AG09319 (cell line): ENCODE measurements at places on chromosomes 3 and 15.
A peak's percentile ranks its signal among the peaks of the same experiment; 100 is the strongest.

- DNase-seq = no peak
Observed at GRCh38 chr3:192061426-192061825, 600.5 kb downstream of the PYDC2 start.

GRCh38 chr3:129868912-129869311, 24.6 kb downstream of the TMCC1 start:
- DNase-seq = no peak

- no peak for DNase-seq
Observed at GRCh38 chr3:72320095-72320954, 527.9 kb downstream of the SHQ1 start.

DNA sequence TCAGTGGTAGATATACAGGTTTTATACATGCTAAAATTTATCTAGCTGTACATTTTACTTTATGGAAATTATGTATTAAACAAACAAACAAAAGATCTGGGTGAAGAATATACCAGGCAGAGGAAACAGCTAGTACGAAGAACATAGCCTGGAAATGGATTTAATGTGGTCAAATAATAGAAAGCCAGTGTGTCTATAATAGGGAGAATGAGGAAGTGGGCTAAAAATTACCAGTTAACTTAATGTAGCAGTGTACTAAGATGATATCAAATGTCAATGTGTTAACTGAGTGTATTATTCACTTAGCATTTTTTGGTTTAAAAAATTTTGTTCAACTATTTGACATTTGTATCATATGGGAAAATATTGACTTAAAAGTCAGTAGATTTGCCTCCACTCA, 22.8 kb upstream of the SLC15A2 start:
- no peak for DNase-seq

GRCh38 chr15:69583626-69584025, 131.0 kb downstream of the RPLP1 start:
- DNase-seq = no peak

- DNase-seq = no peak
Observed at GRCh38 chr3:52774066-52774713, 3.2 kb upstream of the ITIH1 start.

GRCh38 chr3:171828902-171829770, 14.0 kb upstream of the TMEM212 start:
- no peak for DNase-seq

GRCh38 chr3:195236076-195236798, 34.7 kb downstream of the XXYLT1 start:
- no peak for DNase-seq

GRCh38 chr15:39473298-39473947, 107.5 kb upstream of the THBS1 start:
- DNase-seq = no peak

- no peak for DNase-seq
Observed at GRCh38 chr3:45870099-45870498, 16.2 kb upstream of the CCR9 start.

DNA sequence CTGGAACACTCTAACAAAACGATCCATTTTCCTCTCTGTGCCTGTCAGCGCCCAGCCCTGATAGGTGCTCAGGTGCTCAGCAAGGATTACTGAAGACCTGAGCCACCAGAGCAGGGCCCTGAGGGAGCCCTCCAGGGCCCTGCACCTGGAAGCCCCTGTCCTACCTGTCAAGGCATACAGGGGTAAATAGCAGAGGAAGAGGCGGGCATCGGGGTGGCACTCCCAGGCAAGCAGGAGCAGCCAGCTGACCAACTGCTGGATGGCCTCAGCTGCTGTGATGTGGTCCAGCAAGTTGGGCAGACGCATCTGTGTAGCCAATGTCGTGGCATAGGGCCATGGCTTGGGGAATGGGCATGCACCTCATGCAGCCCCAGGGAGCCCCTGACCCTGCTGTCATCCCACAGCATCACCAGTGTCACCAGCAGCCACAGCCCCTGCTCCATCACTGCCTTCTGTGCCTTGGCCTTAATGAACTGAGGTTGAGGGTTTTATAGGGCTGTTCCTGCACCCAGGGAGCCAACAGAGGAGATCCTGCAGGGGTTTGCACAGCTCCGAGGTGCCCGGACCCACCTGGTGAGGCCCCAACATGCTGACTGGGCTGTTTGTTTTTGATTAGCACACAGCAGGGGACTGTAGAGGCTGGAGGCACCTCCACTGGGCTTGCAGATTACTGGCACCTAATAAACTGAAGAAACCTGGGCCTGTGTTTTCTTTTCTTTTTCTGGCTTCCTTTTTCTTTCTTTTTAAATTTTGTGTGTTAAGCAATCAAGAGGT, 7.9 kb upstream of the WDR6 start:
- no peak for DNase-seq

GRCh38 chr3:46168583-46169345, 39.3 kb downstream of the CCR1 start:
- DNase-seq = peak; percentile 24

DNA sequence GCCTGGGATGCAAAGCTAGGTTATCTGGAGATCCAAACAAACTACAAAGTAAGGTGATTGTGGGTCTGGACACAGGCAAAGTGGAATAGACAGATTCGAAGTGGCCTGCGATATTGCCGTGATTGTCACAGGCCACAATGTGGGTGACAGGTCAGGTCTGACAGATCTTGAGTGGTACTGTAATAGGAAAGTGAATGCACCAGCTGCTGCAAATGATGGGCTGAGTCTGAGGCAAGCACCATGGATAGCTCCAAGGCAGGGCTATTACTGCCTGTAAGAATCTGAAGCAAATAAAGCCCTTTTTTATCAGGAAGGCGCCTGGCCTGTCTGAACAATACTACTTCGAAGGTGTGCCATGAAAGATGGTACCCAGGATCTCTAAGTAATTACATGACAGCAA, 10.0 kb downstream of the ARMC8 start:
- DNase-seq = no peak

- no peak for DNase-seq
Observed at GRCh38 chr15:72116731-72117485, 1.0 kb downstream of the MYO9A start.

DNA sequence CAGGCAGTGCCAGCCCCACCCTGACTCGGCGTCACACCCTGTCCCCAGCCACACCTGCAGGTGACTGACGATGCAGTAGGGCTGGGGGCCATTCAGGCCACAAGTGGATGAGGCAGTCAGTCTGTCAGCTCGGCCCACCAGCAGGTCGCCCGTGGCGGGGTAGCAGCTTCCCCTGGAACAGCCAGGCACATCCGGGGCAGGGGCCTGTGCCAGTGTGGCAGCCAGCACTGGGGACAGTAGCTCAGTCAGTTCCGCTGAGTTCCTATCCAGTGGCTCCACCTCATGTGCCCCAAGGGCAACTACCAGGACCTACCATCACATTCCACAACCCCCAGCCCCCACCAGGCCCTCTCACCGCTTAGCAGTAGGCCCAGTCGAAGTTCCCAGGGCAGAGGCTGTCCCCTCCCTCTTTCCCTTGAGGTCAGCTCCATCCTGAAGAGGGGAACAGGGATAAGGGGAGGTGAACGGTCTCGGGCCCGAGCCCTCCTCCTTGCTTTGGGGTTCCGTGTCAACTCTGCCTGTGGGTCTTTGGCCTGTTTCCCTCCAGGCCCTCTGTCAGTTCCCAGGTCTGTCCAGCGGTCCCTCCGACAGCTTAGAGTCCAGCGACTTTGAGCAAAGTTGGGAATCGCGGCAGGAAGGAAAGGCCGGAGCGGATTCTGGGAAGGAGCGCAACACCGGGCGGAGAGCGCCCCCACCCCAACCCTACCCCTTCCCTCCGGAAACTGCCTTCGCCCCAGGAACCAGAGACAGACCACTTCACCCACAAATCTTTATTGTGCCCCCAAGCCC, at the start of gene LAMB2:
Gene LAMB2, minus strand, starts transcription at position 614 of the 789 bp plus-strand sequence. Its CDS starts 183 bp downstream, at position 431.
- peak; percentile 57 for DNase-seq

- peak; percentile 7 for DNase-seq
Observed at GRCh38 chr3:50674349-50675178, at the start of gene DOCK3. DOCK3 (plus strand) TSS chr3:50674927; CDS start chr3:50675264, 337 bp downstream.

- no peak for DNase-seq
Observed at GRCh38 chr15:52524223-52525136, 4.2 kb downstream of the MYO5A start.

DNA sequence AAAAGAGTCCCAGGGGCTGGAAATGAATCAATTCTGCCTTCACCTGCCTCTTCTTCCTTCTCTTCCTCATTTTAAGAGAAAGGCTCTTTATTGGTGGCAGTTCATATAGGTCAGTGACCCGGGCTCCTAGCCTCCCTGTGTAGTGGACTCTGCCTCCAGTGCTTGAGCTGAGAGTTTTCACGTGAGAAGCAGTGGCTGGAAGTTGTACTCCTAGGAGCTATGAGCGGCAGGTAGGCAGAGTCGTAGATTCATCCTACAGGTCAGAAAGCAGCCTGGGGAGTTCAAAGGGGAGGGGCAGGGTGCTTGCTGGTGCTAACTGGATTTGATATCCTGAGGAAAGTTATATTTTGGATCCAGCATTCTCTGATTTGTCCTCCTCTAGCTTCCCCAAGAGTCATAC, 101.1 kb downstream of the RPLP1 start:
- DNase-seq = no peak

GRCh38 chr3:158471639-158472294, 99.2 kb upstream of the MLF1 start:
- peak; percentile 77 for DNase-seq

- no peak for DNase-seq
Observed at GRCh38 chr3:120560304-120561250, 35.6 kb upstream of the NDUFB4 start.

- no peak for DNase-seq
Observed at GRCh38 chr15:39453620-39454019, 127.3 kb upstream of the THBS1 start.

DNA sequence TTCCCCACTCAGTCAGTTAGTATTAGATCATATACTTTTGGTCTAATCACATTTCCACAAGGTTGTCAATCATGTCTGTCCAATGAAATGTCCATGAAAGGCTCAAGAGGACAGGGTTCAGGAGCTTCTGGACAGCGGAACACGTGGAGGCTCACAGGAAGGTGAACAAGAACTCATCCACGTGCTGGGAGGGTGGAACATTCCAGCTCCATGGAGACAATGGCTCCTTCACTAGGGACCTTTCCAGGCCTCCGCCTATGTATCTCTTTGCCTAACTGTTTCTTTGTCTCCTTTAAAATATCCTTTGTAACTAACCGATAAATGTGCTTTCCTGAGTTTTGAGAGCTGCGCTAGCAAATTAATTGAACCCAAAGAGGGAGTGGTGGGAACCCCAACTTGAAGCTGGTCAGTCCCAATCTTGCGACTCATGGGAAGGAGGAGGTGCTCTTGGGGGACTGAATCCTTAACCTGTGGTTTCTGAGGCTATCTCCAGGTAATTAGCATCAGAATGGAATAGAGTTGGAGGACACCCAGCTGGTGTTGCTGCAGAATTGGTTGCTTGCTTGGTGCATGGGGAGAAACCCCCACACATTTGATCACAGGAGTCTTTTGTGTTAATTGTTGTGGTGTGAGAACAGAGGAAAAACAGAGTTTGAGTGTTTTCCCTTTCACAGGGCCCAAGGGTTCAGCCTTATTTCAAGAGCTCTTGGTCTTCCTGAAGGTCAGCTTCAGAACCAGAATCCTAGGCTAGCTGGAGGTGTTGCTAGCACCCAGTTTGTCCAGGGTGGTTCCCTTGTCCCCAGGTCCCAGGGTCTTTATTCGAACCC, 3.0 kb upstream of the TKT start:
- no peak for DNase-seq

DNA sequence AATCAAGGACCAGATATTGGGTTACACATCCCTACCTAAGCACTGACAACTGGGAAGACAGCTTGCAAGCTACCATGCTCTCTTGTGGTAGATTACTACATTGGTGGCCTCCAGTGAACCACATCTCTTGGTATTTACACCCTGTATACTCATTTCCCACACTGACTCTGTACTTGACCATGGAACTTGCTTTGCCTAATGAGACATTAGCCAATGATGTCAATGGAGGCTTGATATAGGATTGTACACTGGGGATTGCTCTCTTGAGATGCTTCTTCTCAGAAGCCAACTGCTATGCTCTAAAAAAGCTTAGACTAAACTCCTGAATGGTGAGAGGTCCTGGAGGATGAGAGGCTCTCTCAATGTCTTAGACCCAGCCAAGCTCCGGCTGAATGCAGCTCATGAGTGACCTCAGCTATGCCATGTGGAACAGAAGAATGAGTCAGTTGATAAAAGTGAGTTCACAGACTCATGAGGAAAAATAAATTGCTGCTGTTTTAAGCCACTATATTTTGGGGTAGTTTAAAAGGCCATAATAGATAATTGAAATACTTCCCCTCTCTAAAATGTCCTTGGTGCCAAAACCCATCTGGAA, 61.5 kb upstream of the GALNT15 start:
- DNase-seq = no peak

GRCh38 chr3:184592371-184593219, 31.0 kb downstream of the EPHB3 start:
- DNase-seq = peak; percentile 25

DNA sequence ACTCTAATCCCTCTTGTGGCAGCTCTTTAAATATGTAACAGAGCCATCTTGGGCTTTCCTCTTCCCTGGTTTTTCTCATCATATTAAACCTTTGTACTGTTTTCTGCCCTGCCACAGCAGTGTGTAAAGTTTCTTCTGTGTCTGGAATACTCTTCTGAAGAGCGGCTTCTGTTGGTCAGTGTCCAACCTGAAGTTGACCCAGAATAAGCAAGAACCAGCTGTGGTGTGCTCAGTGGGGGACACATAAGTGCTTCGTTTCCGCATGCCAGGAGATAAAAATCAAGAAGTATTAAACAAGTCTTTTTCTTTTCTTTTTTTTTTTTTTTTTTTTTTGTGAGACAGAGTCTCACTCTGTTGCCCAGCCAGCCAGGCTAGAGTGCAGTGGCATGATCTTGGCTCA, 173.2 kb upstream of the CHRM5 start:
- DNase-seq = no peak

DNA sequence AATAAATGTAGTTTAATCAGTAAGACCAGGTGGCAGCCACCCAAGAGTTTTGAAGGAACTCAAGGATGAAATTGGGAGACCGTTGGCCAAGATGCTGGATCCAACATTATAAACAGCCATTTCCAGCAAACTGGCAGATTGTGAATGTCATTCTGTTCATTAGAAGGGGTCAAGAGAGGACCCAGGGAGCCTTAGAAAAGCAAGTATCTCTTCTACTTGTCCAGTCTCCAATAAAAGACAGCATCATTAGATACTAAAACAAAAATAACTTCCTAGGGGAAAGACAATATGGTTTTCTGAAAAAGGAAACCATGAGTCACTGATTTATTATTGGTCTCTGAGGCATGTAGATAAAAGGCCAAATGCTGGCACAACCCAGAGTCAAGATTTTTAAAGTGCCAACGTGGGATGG, 67.9 kb downstream of the GADL1 start:
- no peak for DNase-seq

GRCh38 chr15:40111888-40112287, 3.2 kb upstream of the BMF start:
- no peak for DNase-seq

GRCh38 chr3:70766301-70766700, 453.9 kb upstream of the MDFIC2 start:
- no peak for DNase-seq

DNA sequence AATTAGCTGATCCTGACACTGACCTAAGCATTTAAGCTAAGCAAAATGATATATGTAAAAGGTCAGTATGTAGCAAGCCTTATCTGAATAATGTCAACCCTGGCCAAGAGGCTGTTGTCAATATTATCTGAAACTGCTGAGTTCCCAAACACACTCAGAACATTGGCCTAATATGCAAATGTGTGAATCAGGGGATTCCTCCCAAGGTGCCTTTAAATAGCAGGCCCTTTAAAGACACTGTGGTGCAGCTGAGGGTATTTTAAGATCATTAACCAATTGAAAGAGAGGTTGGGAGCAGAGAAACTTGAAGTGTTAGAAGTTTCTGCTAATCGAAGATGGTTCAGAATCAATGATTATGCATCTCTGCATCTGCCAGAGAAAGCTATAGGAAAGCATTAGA, 207.0 kb downstream of the NTRK3 start:
- no peak for DNase-seq
